Activated CD8-positive, alpha-beta memory T cell treated with anti-CD3 and anti-CD28 coated beads, Interleukin-2, amount 10 ng/mL, durations not matched to agents 7 days and 5 days (primary cell): ENCODE measurements at places on chromosomes 3 and 15. TPM values are rescaled to one million over a fixed set of nuclear protein-coding genes. Genes with fewer than 3 reads are reported as not detected.

- H3K27ac ChIP-seq = peak overlapping the region; percentile 97
- peak; percentile 86 for DNase-seq
- H3K36me3 ChIP-seq = peaks cover 18% of the 10 kb centered on the region
- peak overlapping the region; percentile 93 for H3K4me3 ChIP-seq
Observed at GRCh38 chr3:20040548-20041196, 426 bp downstream of the KAT2B start.

Gene MCTP2
- total RNA-seq = 67.2 TPM

DNA sequence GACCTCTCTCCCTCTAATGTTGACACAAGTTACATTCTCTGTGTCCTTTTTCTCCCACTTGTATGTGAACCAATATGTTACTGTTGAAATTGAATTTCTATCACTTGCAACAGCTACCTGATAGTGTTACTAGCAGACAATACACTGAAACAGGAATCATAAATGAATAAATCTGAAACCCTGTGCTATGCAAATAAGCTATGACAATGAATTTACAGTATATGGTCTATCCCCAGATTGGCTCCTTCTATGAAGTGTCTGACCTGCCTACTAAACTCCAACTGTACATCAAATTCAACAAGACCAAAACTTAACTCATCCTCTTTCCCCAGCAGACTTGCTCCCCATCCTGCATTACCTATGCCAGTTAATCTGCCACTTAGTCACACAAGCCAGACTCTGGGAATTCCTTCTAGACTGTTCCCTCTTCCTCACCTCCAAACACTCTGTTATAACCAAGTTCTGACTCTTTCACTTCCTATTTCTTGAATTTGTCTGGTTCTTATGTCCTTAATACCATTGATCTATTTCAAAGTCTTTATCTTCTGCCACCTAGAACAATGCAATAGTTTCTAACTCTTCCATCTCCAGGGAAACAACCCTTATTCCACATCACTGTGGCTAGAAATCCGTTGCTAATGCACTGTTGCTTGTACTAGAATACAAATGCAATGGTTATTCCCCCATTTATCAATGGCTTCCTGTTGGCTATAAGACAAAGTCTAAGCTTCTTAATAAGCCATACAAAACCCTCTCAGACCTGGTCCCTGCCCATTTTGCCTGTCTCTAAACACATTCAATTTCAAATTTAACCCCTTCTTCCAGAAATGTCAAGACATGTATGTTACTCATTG lies 13.4 kb upstream of the ZNF639 start:
- no peak for DNase-seq
- no peaks in the 10 kb centered on the region for H3K36me3 ChIP-seq
- peaks cover 38% of the 10 kb centered on the region for H3K27me3 ChIP-seq
- no peak overlapping the region for H3K4me3 ChIP-seq

- no peak overlapping the region for H3K4me3 ChIP-seq
- H3K4me1 ChIP-seq = peaks cover 74% of the 10 kb centered on the region
- no peak overlapping the region for H3K27ac ChIP-seq
- no peaks in the 10 kb centered on the region for H3K27me3 ChIP-seq
Observed at GRCh38 chr15:74396146-74396438, 28.6 kb upstream of the CYP11A1 start.

- peak overlapping the region; percentile 77 for H3K4me3 ChIP-seq
- H3K4me1 ChIP-seq = peaks cover 13% of the 10 kb centered on the region
- no peaks in the 10 kb centered on the region for H3K36me3 ChIP-seq
- H3K27ac ChIP-seq = peak overlapping the region; percentile 54
Observed at GRCh38 chr15:69161079-69161877, 843 bp downstream of the GLCE start.

- no peak for DNase-seq
- H3K36me3 ChIP-seq = no peaks in the 10 kb centered on the region
- peaks cover 21% of the 10 kb centered on the region for H3K27me3 ChIP-seq
- H3K4me1 ChIP-seq = peaks cover 6% of the 10 kb centered on the region
Observed at GRCh38 chr15:59536553-59536952, 75.0 kb upstream of the GCNT3 start.

Gene GOLGA6L9
- 1.1 TPM for total RNA-seq

- H3K4me3 ChIP-seq = no peak overlapping the region
- peaks cover 3% of the 10 kb centered on the region for H3K27me3 ChIP-seq
- DNase-seq = no peak
- H3K36me3 ChIP-seq = no peaks in the 10 kb centered on the region
- no peak overlapping the region for H3K27ac ChIP-seq
- H3K4me1 ChIP-seq = no peaks in the 10 kb centered on the region
Observed at GRCh38 chr3:146638718-146639117, 33.6 kb upstream of the PLSCR5 start.

DNA sequence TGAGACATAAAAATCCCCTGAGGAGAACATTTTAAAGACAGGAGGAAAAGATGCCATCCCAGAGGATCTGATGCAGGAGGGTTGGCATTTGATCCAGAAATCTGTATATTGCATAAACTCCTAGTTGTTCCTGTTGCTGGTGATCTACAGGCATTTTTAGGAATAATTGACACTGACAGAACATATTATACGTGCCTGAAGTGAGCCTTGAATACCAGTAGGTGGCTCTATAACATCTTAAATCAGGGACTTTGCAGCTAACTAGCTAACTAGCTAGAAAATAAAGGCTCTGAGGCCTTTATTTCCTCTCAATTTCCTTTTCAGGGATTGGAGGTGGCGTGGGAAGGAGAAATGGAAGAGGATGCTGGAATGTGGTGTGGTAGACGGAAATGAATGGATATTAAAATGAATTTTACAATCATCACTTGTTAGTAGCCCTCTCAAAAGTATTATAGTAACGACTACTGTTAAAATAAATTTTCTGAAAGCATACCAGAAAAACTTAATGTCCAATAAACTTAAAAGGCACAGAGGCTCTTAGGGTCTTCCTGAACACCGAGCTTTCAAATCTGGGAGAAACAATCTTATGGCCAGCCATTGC lies 73.8 kb upstream of the ZBED2 start:
- peaks cover 37% of the 10 kb centered on the region for H3K36me3 ChIP-seq
- H3K4me3 ChIP-seq = no peak overlapping the region
- H3K27ac ChIP-seq = peak overlapping the region; percentile 75
- no peak for DNase-seq

Gene LRRC31
- not detected for total RNA-seq

GRCh38 chr3:98568402-98568801 lies 25.0 kb downstream of the CPOX start:
- no peak for DNase-seq
- peak overlapping the region; percentile 90 for H3K27ac ChIP-seq
- peaks cover 31% of the 10 kb centered on the region for H3K36me3 ChIP-seq
- peaks cover 80% of the 10 kb centered on the region for H3K4me1 ChIP-seq
- no peak overlapping the region for H3K4me3 ChIP-seq
- H3K27me3 ChIP-seq = no peaks in the 10 kb centered on the region

- peaks cover 40% of the 10 kb centered on the region for H3K4me1 ChIP-seq
- H3K27me3 ChIP-seq = no peaks in the 10 kb centered on the region
- H3K36me3 ChIP-seq = peaks cover 25% of the 10 kb centered on the region
- DNase-seq = peak; percentile 56
- peak overlapping the region; percentile 93 for H3K4me3 ChIP-seq
Observed at GRCh38 chr15:74906067-74906449, 593 bp downstream of the FAM219B start.

DNA sequence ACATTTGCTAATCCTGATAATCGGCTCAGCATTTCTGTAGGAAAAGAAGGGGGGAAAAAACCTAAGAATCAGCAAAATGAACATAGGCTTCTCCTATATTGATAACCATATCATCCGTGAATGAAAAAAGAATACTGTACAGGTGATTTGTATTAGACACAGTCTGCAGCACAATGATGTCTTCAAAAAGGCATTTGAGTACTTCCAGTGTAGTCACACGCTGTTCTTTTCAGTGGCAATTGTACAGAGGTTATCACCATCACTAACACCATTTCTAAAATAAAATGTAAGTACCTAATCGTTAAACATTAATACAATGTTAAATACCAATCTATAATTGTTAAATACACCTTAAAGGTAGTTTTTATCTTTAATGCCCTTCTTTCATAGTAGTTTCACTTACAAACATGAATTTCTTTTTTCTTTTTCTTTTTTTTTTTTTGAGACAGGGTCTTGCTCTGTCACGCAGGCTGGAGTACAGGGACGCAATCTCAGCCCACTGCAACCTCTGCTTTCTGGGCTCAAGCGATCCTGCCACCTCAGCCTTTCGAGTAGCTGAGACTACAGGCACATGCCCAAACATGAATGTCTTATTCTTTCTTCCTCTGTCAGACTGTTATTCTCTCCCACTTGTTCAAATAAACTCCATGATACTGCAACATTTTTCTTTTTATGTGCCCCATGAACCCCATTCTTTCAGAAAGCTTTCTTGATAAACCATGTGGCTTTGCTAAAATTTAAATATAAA lies 18.4 kb downstream of the GOLGB1 start:
- no peaks in the 10 kb centered on the region for H3K27me3 ChIP-seq
- no peak for DNase-seq
- peaks cover 26% of the 10 kb centered on the region for H3K36me3 ChIP-seq
- H3K4me1 ChIP-seq = peaks cover 25% of the 10 kb centered on the region
- H3K4me3 ChIP-seq = no peak overlapping the region

- H3K27ac ChIP-seq = no peak overlapping the region
- H3K4me3 ChIP-seq = no peak overlapping the region
- no peak for DNase-seq
- no peaks in the 10 kb centered on the region for H3K36me3 ChIP-seq
Observed at GRCh38 chr3:55406696-55407425, 80.2 kb downstream of the WNT5A start.

DNA sequence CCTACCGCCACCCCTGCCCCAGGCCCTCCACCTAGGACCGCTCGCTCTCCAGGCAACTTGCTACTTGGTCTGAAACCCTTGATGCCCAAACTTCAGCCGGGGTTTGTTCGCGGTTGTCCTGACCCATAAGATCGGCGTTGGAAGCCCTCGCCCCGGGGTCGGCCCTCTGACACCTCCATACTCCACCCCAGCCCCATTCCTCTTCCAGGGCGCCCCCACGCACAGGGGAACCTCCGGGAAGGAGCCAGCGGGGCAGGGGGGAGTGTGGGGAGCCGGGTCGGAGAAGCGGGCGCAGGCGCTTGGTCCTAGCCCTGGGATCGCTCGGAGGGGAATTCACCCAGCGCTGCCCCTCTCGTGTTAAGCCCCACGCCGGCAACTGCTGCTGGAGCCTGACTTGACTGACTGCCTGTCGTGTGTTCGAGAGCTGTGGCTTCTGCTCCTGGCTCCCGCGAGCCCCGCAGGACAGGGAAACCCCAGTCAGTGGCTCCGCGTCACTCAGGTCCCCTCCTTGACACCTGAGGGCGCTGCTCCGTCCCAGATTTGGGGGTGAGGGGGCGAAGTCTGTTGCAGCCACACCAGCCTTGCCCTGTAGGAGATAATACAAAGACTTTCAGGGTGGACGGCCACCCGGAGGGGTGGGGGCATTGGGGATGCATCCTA lies 675 bp downstream of the RYR3 start:
- no peak for DNase-seq
- no peaks in the 10 kb centered on the region for H3K36me3 ChIP-seq
- no peak overlapping the region for H3K4me3 ChIP-seq
- no peaks in the 10 kb centered on the region for H3K4me1 ChIP-seq
- H3K27ac ChIP-seq = no peak overlapping the region

Gene IL20RB
- 1.5 TPM for total RNA-seq

- H3K27ac ChIP-seq = no peak overlapping the region
- no peak for DNase-seq
- no peaks in the 10 kb centered on the region for H3K27me3 ChIP-seq
- no peaks in the 10 kb centered on the region for H3K4me1 ChIP-seq
Observed at GRCh38 chr3:90015688-90016356, 908.4 kb downstream of the EPHA3 start.

DNA sequence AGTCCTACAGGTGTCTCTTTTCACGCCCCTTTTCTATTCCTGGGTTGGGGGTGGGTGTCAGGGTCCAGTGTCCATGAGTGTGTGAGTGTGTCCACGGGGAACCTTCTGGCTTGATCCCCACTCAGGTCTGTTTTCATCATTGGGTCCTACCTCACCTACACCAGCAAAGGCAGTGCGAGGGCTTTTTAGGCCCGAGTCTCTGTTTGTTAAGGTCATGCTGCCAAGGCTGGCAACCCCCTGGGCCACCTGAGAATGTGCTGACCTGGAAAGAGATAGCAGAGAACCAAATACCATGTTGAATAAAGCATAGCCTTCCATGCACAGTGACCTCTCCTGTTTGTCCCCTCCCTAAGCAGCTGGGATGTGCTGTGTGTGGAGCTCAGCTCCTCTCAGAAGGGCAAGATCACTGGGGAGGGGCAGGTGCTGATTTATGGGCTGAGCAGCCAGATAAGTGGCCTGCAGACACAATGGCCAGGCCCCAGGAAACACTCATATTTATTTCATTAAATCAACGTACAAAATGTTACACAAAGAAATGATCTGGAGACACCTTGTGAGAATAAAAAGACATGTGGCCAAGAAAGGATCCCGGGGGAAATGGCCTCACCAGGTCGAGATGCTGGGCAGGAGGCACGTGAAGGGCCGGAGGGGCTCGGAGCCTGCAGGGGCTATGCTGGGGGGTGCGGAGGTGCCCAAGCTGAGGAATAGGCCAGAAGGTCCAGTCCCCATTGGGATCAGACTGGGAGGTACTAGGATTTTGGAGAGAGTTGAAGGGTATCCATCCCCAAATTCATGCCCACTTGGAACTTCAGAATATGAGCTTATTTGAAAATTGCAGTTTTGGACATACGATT lies 36.1 kb downstream of the RAB6B start:
- H3K27me3 ChIP-seq = no peaks in the 10 kb centered on the region
- H3K27ac ChIP-seq = no peak overlapping the region
- peaks cover 16% of the 10 kb centered on the region for H3K4me1 ChIP-seq
- no peaks in the 10 kb centered on the region for H3K36me3 ChIP-seq
- no peak overlapping the region for H3K4me3 ChIP-seq

DNA sequence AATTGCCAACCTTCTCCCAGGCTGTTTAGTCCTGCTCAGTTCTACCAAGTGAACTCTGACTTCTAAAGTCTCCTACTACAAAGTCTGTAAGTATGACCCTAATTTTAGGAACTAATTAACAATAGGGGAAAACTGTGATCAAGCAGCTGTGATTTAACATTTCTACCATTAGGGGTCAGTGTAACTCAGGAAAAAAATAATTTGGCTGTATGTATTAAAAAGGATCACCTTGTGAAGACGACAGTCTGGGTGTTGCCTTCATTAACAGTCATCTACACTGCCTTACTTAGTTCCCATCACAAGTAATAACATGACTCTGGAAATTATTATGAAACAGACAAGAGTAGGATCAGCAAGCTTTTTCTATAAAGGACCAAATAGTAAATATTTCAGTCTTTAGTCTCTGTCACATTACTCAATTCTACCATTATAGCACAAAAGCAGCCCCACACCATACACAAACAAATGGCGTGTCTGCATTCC lies 4.2 kb upstream of the NPHP3 start:
- H3K4me1 ChIP-seq = peaks cover 12% of the 10 kb centered on the region
- peaks cover 32% of the 10 kb centered on the region for H3K27me3 ChIP-seq
- H3K36me3 ChIP-seq = no peaks in the 10 kb centered on the region
- no peak overlapping the region for H3K27ac ChIP-seq
- no peak for DNase-seq

Gene NRROS
- 47.8 TPM for total RNA-seq

GRCh38 chr15:74269362-74270035 lies 33.4 kb downstream of the CCDC33 start:
- H3K4me1 ChIP-seq = peaks cover 2% of the 10 kb centered on the region
- H3K27me3 ChIP-seq = peaks cover 22% of the 10 kb centered on the region

Gene ITIH1
- total RNA-seq = not detected
